ENCODE measurements at places on chromosomes 12 and 14.

GRCh38 chr14:95326987-95327386, 7.3 kb upstream of the CLMN start:
- no peak for DNase-seq

DNA sequence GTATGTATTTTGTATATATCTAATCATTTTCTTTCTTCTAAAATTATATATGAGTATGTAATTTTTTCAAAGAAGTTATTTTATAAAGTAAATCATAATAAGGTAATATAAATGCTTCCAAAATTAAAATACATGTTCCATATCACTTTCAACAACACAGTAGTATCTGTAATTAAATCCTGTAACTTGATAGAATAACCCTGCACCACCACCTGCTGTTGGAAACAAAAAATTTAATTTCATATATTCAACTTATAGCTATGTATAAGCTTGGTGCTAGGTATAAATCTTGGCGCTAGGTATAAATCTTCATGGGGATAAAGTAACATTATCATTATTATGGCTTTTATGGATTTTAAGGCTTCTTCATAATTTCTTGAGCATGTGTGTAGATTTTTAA, 149.7 kb upstream of the DCN start:
- no peak for DNase-seq

GRCh38 chr12:50151047-50151687, 16.0 kb downstream of the CERS5 start:
- no peak for DNase-seq

DNA sequence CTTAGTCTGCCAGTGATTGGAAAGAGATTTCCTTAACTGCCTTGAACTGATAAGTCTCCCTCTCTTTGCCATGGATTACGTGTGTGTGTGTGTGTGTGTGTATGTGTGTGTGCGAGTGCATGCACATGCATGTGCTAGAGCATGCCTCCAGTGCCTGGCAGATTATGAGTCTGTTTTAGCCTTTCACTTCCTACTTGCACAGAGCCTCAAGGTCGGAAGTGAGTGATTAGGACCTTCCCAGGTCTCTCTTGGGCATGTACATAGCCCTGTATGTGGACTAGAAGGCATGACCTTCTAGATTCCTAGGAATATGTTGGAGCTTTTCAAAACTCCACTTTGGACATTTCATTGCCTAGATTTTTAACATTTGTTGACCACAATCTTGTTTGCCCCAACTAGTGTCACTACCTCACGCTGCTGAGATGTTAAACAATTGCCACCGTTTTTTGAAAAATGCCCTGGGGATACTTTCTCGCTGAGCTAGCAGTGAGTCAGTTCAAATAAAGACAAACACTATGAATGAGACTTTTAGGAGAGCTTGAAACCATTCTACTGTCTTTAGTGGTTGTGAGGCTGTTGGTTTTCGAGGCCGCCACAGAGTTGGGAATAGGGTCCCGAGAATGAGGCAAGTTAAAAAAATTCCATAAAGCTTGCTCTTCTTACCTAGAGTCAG, 28.2 kb downstream of the KIAA0586 start:
- no peak for DNase-seq

GRCh38 chr12:102746963-102747362, 170.1 kb downstream of the PAH start:
- no peak for DNase-seq

GRCh38 chr12:11707535-11707934, 58.1 kb downstream of the ETV6 start:
- DNase-seq = no peak

- DNase-seq = no peak
These were observed 62.7 kb upstream of the CHGA start for GRCh38 chr14:92860049-92860840.

DNA sequence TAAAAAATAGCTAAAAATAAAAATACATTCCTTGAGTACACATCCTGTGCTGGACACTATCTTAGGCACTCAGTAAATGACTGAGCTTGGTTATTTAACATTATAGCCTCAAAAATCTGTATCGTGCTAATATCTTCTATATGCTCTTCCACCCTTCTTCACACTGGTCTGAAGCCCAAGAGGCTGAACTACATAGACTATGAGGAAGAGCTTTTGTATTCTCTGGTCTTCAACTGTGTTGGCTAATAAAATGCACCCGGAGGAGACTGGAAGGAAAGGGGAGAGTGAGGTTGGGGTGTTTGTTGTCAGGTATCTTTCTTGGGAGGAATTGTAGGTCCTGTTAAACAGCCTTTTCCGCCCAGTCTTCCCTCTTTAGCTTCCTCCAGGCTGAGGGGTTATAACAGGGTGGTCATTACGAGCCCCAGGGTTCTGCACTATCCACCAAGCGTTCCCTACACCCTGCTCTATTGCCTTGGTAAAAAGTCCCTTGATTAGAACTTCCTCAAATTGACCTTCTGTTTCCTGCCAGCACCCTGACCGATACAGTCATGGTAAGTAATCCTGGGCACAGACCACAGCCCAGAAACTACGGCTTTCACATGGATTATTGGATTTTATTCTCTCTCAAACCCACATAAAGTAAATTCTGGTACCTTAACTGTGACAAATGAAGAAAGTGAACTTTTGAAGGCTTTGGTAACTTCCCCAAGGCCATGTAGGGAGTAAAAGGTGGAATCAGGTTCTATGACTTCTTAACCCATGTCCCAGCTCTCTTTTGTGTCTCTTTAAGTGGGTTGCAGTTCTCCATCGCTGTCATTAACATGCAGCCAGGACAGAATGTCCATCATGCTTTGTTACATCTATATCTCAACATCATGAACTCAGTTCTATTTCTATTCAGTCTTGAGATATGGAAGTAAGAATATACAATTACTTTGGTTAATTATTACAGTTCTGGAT, 71.3 kb downstream of the PTHLH start:
- DNase-seq = no peak

DNA sequence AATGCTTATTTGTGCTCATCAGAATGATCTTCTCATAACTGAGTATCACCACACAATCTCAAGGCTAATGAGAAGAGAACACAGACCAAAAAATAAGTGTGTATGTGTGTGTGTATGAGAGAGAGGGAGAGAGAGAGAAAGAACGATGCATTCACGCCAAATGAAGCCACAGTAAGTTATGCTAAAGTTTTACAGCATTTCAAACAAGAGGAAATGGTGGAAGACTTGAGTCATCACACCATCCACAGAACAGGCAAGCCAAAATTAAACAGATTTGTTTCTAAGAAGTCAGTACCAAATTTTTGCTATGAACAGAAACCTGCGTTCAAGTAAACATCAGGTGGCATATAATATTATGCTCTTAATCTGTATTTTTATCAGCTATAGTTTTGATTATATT, 141.2 kb downstream of the MED13L start:
- DNase-seq = no peak

DNA sequence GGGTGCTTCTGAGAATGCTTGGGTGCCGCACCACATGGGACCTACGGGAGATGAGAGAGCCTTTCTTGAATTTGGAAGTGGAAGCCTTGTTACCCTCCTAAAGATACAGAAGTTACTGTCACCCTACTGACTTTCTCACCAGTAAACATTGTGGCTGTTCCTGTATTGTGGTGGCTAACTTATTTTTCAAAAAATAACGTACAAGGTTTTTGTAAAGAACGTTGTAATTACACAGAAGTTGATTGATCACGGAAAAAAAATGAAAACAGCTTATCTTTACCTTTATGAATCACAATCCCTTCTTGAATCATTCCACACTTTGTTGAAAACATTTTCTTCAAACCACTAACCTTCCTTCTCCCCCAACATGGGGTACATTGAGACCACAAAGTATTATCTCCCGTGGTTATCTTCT, 22.0 kb upstream of the PPFIBP1 start:
- DNase-seq = no peak

DNA sequence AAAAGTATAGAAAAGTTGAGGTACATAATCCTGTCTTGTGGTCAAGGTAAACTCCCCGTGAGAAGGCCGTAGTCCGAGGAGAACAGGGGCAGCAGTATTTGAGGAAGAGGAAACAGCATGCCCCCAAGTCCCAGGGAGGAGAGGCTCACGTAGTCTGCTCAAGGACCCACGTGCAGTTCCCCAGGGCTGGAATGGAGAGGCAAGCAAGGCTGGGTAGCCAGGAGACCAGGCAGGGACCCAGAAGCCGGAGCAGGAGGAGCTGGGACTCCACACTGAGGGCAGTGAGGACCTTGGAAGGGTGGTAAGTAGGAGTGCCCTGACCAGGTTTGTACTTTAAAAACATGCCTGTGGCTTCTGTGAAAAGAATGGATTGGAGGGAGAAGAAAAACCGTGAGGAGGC, 100.0 kb downstream of the EGLN3 start:
- DNase-seq = no peak

DNA sequence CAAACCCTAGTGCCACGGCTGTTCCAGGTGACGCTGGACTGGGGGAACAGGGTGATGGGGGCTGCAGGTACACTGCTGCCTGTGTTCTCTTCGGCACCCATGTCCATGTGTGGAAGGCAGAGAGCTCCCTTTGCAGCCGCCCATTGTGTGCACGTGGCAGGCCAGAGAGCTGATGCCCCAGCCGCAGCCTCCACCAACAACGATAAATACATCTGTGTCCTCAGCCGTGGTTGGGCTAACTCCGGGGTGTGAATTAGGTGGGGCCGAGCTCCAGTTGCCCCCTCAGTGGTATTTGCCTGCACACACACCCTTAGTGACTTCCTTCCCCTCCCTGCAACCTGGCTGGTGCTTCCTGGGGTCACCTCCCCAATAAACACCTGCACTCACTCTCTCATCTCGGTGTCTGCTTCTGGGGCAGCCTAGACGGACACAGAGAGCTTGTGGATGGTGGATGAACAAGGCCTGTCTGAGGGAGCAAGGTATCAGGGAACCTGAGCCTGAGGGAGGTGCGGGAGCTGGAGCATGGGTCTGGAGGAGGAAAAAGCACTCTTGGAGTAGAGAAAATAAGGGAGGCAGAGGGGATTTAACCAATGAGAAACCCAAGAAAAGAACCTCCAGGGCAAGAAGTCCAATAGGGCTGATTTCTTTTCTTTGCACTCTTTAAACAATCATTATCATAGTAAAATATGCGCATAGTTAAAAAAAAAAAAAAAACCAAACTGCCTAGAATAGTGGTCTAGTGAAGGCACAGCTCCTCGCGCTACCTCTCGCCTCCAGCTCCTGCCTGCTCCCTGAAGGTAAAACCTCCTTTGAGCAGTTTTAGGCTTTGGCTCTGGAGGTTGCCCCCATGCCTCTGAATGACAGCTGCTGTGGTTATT, 112.6 kb downstream of the ZNF664 start:
- DNase-seq = no peak

DNA sequence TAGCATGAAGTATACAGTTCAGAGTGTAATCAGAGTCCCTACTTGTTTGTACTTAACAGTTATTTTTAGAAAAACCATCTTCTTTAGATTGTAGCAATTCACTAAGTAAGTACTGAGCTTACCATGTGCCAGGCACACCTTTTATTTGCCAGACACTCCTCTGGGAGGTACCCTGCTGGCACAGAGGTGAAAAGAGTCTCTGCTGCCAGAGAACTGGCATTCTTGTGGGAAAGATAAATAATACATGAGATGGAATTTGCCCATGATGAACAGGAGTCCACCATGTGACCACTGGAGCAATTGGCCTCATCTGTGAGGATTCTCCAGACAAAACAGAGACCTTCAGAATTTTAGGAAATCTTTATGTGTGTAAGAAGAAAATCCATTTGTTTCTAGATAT, 199.3 kb upstream of the SLC16A7 start:
- DNase-seq = no peak

DNA sequence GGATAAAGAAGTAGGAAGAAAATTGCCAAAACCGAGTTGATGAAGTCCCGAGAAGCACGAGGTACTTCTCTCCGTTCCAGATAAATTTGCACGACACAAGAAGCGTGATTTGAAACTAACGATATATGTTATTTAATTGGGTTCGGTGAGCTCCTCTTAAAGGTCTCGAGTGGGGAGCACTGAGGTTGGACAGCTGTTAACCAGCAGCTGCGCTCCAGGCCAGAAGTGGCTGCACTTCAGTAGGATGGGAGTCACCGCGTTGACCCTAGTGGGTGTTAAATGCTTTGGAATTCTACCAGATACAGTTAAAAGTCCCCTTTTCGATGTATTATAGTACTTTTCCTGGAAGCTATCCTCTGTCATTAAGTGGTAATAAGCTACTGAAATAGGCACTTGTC, 953 bp upstream of the DCAF5 start:
- DNase-seq = no peak

DNA sequence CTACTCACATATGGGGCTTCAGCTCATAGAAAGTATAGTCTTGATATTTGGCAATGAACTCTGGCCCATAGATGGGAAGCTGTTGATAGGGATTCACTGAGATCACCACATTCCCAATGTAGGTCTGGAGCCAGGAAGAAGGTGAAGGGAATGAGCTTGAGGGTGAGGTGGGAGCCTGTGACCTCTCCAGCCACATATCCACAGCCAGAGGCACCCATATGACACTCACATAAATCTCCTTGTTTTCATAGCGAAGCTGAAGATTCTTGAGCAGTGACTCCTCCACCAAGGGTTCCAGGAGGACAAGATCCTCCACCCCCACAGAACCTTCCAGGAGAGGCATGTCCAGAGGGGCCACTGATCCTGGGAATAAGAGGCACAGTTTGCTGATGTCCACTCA, 1.9 kb downstream of the MYO1A start:
- DNase-seq = no peak

- DNase-seq = no peak
These were observed 684.5 kb downstream of the C12orf50 start for GRCh38 chr12:87344699-87345098.

- DNase-seq = no peak
These were observed 41.6 kb downstream of the KCNK10 start for GRCh38 chr14:88281447-88281846.

GRCh38 chr12:28234444-28234843, 44.2 kb downstream of the CCDC91 start:
- DNase-seq = no peak

DNA sequence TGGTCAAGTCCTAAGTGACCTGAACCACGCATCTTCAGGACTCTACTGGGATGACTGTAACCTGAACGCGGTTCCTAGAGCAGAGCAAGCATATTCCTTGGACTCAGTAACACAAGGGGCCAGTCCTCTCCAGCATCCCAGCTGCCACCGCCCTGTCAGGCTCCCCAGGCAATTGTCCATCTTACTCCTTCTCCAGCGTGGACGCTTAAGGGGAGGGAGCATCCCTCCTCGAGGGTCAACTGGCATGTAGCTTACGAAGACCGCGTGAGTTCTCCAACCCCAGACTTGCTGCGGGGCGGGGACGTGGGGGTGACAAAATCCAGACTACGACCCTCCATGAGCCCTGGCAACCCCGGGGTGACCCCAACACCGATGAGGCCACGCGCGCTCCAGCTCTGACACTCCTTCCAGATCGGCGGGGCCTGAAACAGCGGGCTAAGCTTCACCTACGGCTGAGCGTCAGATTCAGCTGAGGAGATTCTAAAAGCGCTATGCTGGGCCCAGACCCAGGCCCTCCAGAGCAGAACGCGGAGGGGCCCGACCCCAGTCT, 846 bp upstream of the MTHFD1 start:
- no peak for DNase-seq

GRCh38 chr14:85531141-85531586, 1.2 kb downstream of the FLRT2 start:
- no peak for DNase-seq

- no peak for DNase-seq
These were observed 213.1 kb downstream of the AEBP2 start for GRCh38 chr12:19652386-19652785.

Measured in stimulated activated CD8-positive, alpha-beta memory T cell treated with anti-CD3 and anti-CD28 coated beads, Interleukin-2, amount 100 ng/mL, for 1 hour (primary cell).